Pulmonary artery endothelial cell (primary cell): ENCODE measurements at places on chromosomes 5 and 9. TPM values are rescaled to one million over a fixed set of nuclear protein-coding genes. Genes with fewer than 3 reads are reported as not detected.

DNA sequence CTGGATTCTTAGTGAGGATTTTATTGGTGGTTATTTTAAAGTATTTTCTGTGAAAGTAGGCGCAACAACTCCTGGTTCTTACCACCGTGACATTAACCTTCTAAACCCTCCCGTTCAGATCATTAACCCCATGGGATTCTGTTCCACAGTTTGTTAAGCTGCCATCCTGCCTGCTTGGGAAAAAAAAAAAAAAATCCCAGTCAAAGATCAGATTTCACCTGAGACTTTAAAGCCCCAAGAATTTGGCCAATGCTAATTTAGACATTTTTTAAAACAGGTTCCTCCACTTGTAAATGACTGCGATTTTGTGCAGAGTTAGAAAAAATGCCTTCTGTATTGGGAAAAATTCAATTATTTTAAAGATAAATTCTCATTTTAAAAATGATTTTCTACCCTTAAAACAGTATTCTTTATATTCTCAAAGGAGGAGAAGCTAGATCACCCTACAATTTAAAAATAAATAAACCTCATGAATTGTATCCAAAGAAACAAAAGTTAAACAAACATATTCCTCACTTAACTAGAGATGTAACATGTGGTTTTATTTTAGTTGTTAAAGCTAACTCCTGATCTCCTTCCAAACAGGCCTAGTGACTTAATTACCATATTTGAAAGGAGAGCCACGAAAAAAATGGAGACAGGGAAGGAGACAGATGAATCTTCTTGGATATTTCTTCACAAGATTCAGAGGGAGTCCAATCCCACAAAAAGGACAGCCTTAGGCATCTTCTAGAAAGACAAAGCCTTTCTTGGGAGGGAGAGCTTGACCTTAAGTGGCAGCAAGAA, 93.1 kb upstream of the IFNK start:
- no peak for DNase-seq

- no peak for DNase-seq
Observed at GRCh38 chr5:94891972-94892371, 273.5 kb downstream of the SLF1 start.

- no peak for DNase-seq
Observed at GRCh38 chr9:133534346-133535291, at the start of gene ADAMTSL2. TSS of gene ADAMTSL2 (plus strand) at chr9:133534704. CDS start at chr9:133536713, 2,009 bp downstream.

DNA sequence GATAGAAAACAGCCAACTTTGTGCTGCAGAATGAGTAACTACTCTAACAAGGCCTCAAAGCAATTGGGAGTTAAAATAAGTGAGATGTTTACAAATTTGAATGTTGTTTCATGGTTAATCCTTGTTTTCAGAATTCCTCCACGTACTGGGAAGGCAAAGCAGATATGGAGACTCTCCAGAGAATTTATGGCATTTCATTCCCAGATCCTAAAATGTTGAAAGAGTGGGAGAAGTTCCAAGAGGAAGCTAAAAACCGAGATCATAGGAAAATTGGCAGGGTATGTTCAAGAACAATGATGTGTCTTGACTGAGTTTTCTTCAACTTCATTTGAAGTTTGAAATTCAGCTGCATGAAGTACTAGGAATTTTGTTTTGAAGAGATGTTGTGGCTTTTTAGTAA, 16.4 kb downstream of the TARS1 start:
- DNase-seq = no peak

GRCh38 chr9:2745560-2746380, 28.5 kb downstream of the KCNV2 start:
- DNase-seq = no peak

GRCh38 chr9:34573599-34574325, 15.8 kb downstream of the CNTFR start:
- DNase-seq = no peak

- DNase-seq = no peak
Observed at GRCh38 chr9:116144038-116144437, 9.6 kb upstream of the PAPPA start.

GRCh38 chr9:75039801-75040200, 11.7 kb upstream of the CARNMT1 start:
- no peak for DNase-seq

- no peak for DNase-seq
Observed at GRCh38 chr5:145943674-145944121, 7.3 kb downstream of the SH3RF2 start.

- DNase-seq = no peak
Observed at GRCh38 chr5:35804201-35804653, 52.5 kb upstream of the IL7R start.

DNA sequence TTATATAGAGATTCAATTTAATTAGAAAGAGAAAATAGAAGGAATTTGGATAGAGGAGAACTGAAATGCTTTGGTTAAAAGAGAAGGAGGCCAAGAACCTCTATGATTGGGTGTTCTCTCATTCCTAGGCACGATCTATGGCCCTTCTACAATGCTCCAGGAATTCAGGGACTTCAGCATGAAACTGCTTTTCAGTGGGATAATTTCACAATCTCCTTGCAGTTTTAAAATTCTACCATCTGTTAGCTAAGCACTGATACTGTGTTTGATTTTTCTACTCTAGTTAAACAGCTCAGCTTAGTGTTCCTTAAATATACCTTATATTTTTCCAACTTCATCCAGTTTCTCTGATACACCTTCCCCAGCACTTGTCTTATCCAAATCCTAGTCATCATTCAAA, 141.9 kb downstream of the SSBP2 start:
- no peak for DNase-seq

DNA sequence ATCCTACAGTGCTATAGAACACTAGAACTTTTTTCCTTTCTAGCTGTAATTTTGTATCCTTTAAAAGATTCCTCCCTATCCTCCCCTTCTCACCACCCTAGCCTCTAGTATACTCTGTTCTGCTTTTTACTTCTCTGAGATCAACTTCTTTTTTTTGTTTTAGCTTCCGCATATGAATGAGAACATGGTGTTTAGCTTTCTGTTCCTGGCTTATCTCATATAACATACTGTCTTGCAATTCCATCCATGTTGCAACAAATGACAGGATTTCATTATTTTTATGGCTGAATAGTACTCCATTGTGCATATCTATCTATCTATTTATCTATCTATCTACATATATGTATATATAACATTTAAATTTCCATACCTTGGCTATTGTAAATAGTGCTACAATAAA, 126.0 kb upstream of the MAN2A1 start:
- DNase-seq = no peak

GRCh38 chr9:120683150-120683549, 31.1 kb downstream of the MEGF9 start:
- no peak for DNase-seq

DNA sequence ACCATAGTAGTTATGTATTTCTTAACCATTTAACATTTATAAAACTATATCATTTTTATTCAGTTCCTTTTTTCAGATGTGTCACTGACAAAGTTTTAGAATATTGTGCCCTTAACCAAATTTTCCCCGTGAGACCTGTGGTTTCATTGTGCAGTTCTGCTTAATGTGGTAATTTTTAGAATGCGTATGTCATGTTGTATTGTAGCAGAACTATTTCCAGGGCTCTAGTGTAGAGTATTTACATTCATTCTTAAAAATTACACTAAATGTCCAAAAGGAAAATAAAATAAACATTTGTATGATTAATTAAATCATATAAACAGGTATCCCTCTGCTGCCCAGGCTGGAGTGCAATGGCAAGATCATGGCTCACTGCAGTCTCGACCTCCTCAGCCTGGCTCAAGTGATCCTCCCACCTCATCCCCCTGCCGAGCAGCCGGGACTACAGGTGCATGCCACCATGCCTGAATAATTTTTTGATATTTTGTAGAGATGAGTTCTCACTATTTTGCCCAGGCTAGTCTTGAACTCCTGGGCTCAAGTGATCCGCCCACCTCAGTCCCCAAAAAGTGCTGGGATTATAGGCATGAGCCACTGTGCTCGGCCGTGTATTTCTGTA, 15.4 kb downstream of the SERINC5 start:
- DNase-seq = no peak

DNA sequence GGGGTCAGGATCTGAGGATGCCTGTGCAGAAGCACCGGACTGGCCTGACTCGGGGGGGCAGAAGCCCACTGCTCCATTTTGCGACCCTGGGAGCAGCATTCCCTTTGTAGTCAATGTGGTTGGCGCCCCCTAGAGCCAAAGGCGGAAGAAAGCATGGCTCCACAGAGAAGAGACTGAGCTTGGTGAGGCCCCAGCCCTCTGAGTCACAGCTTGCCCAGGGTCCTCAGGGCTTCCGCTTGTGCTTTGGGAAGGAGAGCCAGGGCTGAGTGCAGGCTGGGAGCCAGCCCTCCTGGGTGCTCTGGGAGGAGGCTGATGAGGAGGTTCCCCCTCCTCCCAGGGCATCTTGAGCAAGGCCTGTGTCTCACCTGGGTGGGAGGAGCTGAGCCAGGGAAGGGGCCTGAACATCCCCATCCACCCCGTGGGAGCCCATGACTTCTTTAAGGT, 5.5 kb upstream of the AQP3 start:
- DNase-seq = peak; percentile 19

GRCh38 chr9:14159440-14160216, 154.3 kb downstream of the NFIB start:
- no peak for DNase-seq

GRCh38 chr5:23507278-23507685, at the start of gene PRDM9:
TSS of gene PRDM9 (plus strand) at chr5:23507609. CDS start at chr5:23509034, 1,425 bp downstream.
- DNase-seq = no peak

DNA sequence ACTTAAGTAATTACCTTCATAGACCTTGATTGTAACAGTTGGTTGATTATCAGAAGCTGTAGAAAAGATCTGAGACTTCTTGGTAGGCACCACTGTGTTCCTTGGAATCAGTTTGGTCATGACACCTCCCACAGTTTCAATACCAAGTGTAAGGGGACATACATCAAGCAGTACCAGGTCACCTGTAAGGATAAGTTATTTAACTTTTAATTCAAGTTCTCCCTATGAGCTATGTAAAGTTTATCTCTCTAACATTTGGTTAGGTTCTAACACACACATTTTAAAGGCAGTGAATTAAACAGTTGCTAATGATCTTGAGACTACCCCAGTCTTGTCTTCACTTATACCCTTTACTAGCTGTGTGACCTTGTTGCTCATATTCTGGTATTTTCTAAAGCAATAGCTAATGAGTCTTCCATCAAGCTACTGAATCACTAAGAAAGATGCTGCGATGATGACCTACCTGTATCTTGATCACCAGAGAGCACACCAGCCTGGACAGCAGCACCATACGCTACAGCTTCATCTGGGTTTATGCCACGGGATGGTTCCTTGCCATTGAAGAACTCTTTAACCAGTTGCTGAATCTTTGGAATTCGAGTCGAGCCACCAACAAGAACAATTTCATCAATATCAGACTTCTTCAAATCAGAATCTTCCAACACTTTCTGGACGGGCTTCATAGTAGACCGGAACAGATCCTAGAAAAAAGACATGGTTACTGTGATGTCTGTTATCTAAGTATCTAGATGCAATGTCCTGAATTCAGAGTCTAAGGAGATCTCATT, 2.8 kb downstream of the HSPA5 start:
- no peak for DNase-seq

Gene PTPRD
- 0.60 and 1.5 TPM in 2 replicates for total RNA-seq

Gene LHFPL2
- total RNA-seq = 40.0 and 56.3 TPM in 2 replicates

Gene PCDHB12
- total RNA-seq = 0.21 and 0.33 TPM in 2 replicates

Gene OGN
- not detected in 2 replicates for total RNA-seq

Gene DAB2IP
- 13.7 and 17.0 TPM in 2 replicates for total RNA-seq

Gene GFPT2
- total RNA-seq = 0.46 and 8.6 TPM in 2 replicates

Gene DCANP1
- not detected in 2 replicates for total RNA-seq

Gene STOM
- 196 and 284 TPM in 2 replicates for total RNA-seq

Gene CTNND2
- total RNA-seq = not detected in 2 replicates

Gene PCDHGA3
- total RNA-seq = 0.21 and 0.26 TPM in 2 replicates

Gene SMIM33
- total RNA-seq = under 0.01 TPM in 1 of 2 replicates, not detected in the other

Gene S1PR3
- 19.0 and 22.4 TPM in 2 replicates for total RNA-seq
